CD4-positive, alpha-beta T cell treated with Interleukin-6 for 4 hours (primary cell): ENCODE measurements at places on chromosomes 16 and 17.

GRCh38 chr17:8375738-8376259 lies 705 bp downstream of the KRABD2 start:
- DNase-seq, result no peak

- DNase-seq, result no peak
Observed at GRCh38 chr16:1330260-1330914, 3.1 kb upstream of the BAIAP3 start.

DNA sequence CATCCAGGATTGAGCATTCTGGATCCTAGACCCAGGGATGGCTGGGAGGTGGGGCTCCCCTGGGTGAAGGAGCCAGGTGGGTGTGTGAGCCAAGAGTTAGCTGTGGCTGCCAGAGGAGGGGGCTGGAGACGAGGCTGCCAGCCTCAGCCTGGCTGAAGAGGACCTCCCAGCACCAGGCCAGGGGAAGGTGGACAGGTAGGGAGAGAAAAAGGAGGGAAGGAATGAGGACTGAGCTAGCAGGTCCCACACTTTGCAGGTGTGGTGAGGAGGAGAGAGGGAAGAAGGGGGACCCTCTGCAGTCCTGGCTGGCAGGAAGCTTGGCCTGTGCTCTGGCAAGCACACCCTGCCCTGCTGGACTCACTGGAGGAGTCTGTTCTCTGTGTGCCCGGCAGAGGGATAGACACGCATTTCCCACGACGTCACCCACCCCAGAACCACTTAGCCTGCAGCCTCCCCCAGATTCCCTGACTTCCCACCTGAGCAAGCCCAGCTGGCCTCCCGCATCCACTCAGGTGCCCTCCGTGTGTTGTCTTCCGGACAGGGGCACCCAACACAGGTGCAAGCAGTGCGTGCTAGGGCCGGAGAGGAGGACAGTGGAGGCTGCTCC lies 42.0 kb downstream of the SOCS3 start:
- DNase-seq, result no peak

GRCh38 chr17:32593003-32593402 lies 106.2 kb downstream of the CDK5R1 start:
- no peak for DNase-seq

DNA sequence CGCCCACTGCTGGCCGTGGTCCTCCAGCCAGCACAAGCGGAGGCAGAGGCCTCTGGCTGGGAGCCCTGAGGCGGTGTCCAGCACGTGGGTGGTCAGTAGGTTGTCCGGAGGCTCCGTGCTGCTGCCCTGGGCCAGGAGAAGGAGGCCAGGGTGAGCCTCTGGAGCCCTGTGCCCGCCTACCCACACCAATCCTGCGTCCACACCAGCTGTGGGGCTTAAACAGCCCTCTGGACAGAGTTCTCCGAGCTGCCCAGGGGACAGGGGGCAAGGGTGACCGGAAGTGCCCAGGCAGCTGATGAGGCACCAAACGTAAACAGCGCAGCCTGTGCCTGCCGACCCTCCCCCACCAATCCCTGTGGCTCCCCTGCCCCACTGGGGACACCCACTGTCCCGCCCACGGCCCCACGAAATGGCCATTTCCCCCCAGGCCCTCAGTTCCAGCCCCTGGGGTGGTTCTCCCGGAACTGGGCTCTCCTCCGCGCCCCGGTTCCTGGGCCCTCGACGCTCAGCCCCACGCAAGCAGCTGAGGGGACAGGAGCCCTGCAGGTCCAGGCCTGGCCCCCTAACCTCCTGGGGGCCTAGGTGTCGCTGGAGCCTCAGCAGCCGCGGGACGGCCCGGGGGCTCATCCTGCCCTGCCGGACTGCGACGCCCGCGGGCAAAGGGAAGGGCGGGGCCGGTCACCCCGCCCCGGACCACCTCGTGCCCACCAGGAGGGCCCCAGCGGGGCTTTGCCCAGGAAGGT lies 27.9 kb upstream of the DBNDD1 start:
- no peak for DNase-seq

- DNase-seq, result no peak
Observed at GRCh38 chr17:39648616-39649366, 11.8 kb downstream of the STARD3 start.

- DNase-seq, result no peak
Observed at GRCh38 chr16:778909-779527, 9.2 kb downstream of the RPUSD1 start.

DNA sequence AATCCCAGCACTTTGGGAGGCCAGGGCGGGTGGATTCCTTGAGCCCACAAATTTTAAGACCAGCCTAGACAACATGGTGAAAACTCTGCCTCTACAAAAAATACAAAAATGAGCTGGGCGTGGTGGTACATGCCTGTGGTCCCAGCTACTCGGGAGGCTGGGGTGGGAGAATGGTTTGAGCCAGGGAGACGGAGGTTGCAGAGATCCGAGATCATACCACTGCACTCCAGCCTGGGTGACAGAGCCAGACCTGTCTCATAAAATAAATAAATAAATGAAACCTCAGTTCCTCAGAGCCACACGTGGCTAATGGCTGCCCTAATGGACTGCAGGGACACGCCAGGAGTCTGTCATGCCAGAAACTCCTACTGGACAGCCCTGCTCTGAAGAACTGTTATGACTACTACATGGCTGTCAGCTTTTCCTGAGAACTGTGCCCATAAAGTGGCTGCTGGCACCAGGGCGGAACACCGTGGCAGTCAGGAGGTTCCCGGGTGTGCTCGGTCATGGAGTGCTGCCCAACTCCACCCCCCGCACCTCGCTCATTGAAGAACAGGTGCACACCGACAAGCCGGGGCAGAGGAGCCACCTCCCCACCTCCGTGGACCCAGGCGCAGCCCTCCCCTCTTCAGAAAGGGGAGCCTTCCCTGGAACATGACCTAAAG lies 4.3 kb downstream of the TMEM11 start:
- DNase-seq, result no peak

GRCh38 chr17:79699386-79700036 lies 31.2 kb upstream of the ENPP7 start:
- DNase-seq, result no peak

- DNase-seq, result no peak
Observed at GRCh38 chr16:89890886-89891657, 17.7 kb downstream of the TCF25 start.

GRCh38 chr16:85461814-85462713 lies 151.1 kb upstream of the GSE1 start:
- DNase-seq, result peak; percentile 46

DNA sequence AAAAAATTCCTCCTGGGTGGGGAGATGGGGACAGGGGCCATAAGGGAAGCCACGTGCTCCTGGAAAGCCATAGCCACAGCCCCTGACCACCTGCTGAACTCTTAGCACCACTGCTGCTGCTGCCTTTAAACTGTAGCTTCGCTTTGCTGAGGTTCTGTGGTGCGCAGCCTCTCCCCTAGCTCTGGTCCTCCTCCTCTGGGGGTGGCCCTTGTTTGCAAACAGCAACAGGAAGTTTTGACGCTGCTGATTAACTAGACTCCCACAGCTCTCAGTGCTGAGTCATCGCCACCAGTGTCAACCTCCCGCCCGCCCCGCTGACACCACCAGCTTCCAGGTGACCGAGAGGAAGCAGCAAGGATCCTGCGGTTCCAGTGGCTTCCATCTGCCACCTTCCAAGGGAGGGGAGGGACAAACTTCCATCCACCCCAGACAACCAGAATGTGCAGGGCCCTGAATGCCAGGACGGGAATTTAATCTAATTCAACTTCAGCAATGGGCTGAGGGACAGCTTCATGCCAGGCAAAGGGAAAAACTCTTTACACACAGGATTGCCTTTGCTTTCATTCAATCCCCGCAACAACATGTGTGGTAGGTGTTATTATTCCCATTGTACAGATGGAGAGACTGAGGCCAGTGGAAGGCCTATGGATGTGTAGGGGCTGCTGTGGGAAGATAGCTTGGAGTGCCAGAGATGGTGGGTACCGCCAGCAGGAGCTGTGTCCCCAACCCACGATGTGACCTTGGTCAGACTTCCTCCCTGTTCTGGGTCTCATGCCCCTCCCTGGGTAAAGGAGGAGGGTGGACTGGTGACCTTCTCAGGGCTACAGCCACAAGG lies 8.1 kb upstream of the KIFC3 start:
- peak; percentile 79 for DNase-seq

GRCh38 chr17:8477171-8477570 lies 41.5 kb downstream of the NDEL1 start:
- DNase-seq, result no peak

DNA sequence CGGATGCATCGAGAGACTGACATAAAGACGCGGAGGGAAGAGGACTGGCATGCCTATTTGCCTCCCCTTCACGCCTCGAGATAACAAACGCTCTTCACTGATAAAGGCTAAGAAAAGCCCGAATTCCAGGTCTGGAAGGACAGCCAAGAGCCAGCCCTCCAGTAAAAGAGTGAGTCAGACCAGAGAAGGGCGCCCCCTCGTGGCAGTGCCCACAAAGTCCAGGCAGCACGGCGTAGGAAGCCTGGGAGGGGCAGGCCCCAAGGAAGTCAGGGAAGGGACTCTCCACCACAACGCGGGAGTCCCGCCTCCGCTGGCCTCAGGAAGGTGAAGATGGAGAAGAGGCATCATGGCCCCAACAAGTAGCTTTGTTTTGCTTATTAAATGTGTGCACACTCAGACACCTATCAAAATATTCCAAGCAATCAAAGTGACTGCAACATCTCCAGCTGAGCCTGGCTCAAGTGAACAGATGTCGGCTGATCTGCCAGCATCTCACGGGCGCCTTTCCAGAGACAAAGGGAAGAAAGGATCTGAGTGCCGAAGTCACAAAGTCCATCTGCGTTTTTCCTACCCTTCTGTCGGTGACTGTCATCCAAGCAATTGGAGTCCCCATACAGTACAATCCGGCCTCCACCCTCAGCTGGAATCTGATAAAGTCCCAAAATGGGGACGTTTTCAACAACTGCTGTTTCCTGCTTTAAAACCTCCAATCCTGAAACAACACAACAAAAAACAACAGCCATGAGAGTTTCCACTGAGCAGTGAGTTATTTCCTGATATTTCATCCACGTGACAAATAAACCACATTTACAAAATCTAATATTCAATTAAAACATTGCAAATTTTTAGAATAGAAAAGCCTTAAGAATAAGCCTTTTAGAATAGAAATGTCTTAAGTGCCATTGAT lies 20.4 kb upstream of the SLC38A8 start:
- peak; percentile 64 for DNase-seq

DNA sequence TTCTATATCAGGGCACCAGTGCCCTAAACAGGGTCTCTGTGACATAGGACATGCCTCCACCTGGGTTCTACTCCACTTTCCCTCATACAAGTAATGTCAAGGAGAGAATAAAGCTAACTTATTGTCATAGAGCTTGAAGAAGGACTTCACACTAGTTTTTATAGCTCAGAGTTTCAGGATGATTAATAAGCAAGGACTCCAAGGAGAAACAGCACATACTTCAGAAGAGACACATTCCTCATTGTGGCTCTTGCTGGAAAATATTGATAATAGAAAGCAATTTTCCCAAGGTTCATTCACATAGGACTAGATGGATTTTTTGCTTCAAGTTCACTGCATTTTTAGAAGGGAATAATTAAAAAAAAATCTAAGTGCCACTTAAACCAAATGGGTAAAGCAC lies 133.3 kb downstream of the CA10 start:
- no peak for DNase-seq

DNA sequence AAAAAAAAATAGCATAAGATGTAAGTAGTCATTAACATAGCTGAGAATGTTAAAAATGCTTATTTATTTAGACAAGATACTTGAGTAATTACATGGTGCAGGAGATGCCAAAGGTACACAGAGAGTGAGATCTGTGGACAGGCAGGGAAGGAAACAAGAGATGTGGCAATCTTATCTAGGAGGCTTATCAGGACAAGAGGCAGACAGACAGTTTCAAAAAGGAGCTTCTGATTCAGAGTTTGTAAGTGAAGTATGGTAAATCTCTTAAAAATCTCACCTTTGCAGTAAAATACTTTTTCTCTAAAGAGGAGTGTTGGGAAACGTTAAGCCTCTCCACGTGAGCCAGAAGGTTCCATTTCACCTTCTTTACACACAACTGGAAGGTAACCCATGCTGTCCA lies 19.9 kb upstream of the GHDC start:
- no peak for DNase-seq

- no peak for DNase-seq
Observed at GRCh38 chr17:76531486-76532038, 5.9 kb downstream of the CYGB start.

GRCh38 chr17:68200689-68201417 lies 47.0 kb upstream of the AMZ2 start:
- DNase-seq, result peak; percentile 87

DNA sequence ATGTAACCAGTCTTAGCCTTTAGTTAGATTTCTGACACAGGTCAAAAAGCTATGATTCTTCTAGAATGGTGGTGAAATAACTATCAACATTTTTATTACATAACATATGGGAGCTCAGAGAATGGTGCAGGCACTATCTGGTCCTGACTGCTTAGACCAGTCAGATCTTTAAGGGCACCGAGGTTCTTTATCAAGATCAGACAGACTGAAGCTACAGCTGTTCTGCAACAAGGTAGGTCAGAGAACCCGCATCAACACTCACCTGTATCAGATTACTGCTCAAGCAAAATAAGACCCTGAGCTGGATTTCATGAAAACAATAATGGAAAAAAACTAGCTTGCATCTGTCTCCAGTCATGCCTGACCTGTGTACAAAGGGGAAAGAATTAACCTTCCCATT lies 160.4 kb downstream of the KCNJ2 start:
- DNase-seq, result no peak

DNA sequence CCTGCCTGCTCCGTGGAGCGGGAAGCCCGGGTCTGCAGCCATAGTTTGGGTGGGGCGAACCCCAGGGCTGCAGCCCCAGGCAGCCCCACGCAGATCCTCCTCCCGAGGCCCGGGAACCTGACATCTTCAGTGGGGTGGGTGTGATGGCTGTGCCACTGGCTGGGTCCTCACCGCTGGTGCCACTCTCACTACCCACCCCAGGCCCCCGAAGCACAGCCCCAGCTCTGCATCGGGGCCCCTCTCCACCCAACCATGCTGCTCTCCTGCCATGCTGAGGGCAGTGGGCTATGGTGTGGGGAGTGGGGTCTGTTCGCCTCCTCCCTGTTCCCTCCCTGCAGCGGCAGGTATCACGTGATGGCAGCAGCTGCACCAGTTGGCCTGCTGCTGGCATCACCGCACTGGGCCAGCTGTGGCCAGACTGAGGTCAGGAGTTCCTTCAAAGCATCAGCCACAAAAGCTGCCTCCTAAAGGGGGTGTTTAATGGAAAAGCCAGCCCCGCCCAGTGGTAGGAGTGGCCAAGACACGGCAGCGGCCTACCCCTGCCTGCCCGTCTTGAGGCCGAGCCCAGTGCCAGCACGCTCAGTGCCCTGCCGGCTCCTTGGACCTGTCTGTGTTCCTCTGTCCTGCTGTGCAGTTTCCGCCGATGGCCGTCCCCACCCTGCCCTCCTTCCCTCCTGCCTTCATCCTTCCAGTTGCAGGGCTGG lies 10.8 kb downstream of the KCTD5 start:
- DNase-seq, result no peak

- no peak for DNase-seq
Observed at GRCh38 chr16:82034981-82035612, at the start of gene HSD17B2. Gene HSD17B2, plus strand, starts transcription at chr16:82035253. Its CDS starts 172 bp downstream, at chr16:82035425.

DNA sequence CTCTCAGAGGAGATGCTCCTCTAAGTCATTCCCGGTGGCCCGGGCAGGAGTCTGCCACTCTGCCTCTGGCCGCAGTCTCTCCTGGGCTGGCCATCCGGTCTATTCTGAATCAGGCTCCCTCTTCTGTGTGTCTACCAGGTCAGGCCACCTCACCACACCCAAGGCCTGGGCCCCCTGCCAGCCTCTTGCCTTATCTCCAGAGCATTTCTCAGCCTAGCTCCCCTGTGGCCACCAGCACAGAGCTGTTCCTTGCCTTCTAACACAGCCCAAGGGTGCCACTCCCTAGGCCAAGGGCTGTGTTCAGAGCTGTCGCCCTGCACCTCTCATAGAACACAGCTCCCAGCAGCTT lies 55.3 kb downstream of the MYO18A start:
- no peak for DNase-seq
